ENCODE measurements at places on chromosomes 16 and 17.

- no peak for DNase-seq
Observed at GRCh38 chr17:29733166-29733565, 110.5 kb upstream of the CORO6 start.

- no peak for DNase-seq
Observed at GRCh38 chr17:30398328-30399041, 19.8 kb downstream of the CPD start.

DNA sequence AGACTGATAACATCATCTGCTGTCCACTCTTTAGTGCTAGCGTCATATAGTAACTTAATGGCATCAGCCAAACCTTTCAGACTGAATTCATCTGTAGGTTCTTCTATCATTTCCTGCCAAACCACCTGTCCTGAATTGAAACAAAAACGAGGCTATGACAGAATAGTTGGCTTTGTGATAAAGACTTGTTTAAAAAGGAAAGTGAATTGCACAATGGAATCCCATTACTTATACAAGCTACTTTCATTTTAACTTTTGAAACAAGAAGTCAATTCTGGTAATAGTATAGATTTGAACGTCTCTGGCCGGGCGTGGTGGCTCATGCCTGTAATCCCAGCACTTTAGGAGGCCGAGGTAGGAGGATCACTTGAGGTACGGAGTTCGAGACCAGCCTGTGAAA lies 18.2 kb downstream of the LASP1NB start:
- peak; percentile 43 for DNase-seq

GRCh38 chr17:43140396-43141332 lies 15.5 kb upstream of the BRCA1 start:
- no peak for DNase-seq

DNA sequence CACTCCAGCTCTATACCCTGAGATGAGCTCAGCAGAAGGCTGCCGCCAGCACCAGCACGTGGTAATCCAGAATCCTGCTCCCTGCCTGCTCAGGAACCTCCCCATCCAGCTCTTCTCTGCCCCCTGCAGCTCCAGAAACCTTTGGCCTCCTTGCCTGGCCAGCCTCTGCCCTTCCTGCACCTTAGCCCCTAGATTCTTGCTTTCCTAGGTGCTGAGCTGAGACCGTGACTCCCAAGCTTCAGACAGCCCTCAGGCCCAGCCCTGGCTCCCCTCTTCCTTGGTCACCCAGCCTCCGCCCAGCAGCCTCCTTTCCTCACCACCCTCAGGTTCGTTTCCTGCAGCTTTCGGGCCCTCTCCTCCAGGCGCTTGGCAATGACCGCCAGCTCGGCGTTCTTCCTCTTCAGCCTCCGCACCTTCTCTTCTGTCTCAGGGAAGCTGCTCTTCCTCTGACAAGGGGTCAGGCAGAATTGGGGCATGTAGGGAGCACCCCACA lies 2.6 kb downstream of the TSPOAP1 start:
- no peak for DNase-seq

DNA sequence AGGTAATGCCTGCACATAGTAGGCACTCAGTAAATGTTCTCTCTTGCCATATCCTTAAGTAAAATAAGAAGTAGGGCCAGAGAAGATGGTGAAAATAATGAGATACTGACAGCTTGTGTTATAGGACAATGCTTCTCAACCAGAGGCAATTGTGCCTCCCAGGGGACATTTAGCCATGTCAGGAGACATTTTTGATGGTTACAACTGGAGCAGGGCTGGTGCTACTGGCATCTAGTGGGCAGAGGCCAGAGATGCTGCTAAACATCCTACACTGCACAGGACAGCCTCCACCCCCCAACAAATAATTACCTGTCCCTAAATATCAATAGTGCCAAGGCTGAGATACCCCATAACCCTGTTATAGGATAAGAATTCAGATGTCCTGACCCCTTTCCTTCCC lies 1.7 kb downstream of the RAD51D start:
- peak; percentile 40 for DNase-seq

DNA sequence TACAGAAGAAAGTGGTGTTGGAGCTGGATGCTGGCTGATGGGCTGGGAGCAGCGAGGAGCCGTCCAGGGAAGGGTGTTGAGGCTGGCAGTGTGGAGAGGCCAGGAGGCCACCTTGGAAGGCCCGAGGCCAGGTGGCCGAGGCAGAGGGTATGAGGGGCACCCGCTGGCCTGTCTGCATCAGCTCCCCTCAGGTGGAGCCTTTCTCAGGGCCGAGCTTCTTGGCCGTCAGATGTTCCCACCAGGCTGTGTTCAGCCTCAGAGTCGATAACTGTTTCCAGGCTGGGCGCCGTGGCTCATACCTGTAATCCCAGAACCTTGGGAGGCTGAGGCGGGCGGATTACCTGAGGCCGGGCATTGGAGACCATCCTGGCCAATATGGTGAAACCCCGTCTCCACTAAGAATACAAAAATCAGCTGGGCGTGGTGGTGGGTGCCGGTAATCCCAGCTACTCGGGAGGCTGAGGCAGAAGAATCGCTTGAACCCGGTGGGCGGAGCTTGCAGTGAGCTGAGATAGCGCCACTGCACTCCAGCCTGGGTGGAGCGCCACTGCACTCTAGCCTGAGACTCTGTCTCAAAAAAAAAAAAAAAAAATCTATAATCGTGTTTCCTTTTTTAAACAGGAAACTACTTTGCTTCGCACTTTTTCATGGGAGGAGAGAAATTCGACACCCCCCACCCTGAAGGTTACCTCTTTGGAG lies 25.3 kb downstream of the MGRN1 start:
- peak; percentile 48 for DNase-seq

DNA sequence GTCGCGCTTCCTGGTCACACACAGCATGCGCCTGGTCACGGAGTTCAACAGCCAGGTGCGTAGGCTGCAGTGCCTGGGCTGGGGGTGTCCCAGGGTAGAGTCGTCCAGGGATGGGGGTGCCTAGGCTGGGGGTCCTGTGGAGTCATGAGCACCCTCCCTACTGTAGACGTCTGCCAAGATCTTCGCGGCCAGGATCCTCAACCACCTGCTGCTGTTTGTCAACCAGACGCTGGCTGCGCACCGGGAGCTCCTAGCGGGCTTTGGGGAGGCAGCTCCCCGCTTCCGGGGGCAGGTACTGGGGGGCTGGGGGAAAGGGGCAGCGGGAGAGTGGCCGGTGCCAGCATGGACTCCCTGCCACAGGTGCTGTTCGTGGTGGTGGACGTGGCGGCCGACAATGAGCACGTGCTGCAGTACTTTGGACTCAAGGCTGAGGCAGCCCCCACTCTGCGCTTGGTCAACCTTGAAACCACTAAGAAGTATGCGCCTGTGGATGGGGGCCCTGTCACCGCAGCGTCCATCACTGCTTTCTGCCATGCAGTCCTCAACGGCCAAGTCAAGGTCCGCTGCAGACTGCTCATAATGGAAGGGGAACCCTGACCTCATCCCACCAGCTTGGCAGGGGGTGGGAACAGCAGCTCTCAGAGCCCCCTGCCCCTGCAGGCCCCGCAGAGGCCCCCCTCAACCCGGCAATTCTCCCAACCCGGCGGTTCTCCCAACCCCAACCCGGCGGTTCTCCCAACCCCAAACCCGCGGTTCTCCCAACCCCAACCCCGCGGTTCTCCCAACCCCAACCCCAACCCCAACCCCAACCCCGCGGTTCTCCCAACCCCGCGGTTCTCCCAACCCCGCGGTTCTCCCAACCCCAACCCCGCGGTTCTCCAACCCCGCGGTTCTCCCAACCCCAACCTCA lies 2.4 kb downstream of the PDIA2 start:
- DNase-seq: no peak

DNA sequence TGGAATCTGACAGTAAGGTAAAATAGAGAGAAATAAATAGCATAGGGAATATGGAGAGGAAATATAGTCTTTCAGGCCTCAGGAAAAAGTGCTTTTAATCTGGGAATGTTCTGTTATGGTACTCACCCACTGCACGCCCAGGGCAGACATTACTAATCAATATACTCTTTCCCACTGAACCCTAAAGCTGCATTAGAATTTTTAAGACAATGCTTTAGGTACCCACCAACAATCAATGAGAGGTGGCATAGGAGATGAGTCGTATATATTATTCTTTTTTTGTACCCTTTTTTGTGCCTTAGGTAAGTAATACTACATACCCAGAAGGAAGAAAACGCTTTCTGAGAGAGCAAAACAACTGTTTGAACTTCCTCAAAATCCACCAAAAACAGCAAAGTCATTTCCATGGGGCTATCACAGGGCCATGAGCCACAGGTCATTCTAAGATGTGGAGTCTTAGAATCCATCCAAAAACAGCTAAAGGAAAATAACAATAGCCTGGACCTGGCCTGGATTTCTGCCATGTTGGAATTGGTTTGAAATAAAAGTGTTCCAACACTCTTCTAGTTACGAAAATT lies 542.1 kb downstream of the XYLT1 start:
- DNase-seq: no peak

Measured in activated CD4-positive, alpha-beta T cell treated with anti-CD3 and anti-CD28 coated beads for 48 hours (primary cell).